ENCODE measurements at places on chromosomes 11 and 22.
A peak's percentile ranks its signal among the peaks of the same experiment; 100 is the strongest.

DNA sequence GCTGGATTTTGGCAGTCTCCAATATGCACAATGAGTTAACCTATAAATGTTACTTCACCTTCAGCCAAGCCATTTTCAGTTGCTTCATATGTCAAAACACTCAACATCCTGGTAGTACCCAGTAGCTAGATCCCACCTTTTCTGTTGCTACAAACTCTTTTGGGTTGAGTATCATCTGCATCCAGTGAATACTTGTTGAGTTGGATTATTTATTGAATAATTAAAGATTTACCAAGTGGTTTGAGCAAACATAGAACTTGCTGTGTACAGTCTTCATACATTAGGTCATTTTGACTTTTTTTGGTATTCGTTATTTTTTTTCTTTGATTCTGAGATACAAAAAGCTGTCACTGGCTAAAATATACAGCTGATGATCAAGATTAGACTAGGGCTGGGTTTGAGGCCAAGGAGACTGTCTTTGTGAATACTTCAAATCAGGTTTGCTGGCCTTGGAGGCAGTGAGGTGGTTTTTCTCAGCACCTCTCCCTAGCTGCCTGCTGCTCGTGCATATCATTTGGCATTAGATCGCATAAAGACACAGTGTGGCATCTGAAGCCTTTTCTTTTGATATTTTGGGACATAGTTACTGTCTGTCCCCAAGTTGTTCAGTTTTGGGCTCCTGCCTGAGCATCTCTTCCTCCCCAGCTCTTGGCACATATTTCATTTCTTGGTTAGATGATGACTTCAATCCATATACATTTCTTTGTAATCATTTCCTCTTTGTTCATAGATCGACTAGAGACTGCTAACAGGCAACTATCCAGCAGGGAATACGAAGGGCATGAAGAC is 62.8 kb downstream of the AMOTL1 start:
- no peak for DNase-seq

DNA sequence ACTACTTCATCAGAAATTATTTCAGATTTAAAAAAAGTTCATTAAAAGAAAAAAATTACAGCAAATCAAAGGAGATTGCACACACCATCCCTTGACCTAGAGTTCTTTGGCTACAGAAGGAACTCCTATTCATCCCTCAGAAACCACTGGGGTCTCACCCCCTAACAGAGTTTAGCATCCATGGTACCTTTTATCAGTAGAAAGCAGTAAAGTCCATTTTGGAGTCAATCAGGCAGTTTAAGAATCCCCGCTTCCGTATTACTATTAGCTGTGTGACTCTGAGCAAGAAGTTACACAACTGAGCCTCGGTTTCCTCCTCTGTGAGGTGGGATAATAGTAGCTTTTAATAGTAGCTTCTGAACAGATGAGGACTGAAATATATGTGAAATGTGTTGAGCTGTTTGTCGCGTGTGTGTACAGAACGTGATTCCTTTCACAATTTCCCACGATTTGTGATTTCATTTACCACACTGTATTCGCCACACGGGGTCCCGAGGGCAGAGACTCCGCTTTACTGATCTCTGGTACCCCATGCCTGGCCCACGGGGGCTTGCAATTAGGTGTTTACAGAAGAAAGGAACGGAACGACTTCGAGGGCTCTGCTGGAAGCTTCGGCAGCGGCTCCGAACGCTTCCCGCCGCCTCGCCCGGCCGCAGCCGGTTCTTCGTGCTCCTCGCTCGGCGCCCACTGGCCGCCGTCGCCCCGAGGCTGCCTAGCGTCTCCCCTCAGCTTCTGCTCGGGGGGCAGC is 72.5 kb upstream of the ZBED5 start:
- DNase-seq: peak; percentile 31

GRCh38 chr11:15852179-15852578 is 504.2 kb downstream of the SOX6 start:
- no peak for DNase-seq

DNA sequence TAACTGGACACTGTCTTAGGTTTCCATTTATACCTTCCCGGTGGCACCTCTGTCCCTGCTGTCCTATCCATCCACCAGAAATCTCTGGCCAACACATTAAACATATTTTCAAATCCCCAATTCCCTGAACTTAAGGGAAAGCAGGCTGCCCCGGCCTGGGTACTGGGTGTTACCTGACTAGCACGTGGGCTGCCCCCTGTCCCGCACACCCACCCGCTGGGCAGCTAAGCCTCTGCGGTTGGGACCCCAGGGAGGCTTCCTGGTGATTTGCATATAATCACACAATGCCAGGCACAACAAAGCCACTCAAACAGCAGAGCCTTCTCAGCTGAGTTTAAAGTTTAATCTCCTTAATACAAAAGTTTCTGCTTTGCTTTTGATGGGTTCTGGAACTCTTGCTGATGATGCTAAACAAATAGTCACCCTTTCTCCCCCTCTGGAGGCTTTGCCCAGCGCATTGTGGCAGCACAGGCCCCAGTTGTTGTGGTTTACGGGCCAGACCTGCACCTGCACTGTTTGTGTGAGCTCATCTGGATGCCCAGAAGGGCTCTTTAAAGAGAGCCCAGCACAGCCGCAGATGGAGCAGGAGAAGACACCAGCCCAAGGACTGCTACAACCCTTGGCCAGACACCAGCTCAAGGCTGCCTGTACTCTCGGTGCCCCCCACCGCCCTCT is 59.9 kb upstream of the POU2AF1 start:
- no peak for DNase-seq

- peak; percentile 53 for DNase-seq
Measured at GRCh38 chr11:61083601-61084147, 18.6 kb upstream of the CD5 start.

GRCh38 chr11:13669544-13670488 is 1.3 kb downstream of the FAR1 start:
- DNase-seq: no peak

DNA sequence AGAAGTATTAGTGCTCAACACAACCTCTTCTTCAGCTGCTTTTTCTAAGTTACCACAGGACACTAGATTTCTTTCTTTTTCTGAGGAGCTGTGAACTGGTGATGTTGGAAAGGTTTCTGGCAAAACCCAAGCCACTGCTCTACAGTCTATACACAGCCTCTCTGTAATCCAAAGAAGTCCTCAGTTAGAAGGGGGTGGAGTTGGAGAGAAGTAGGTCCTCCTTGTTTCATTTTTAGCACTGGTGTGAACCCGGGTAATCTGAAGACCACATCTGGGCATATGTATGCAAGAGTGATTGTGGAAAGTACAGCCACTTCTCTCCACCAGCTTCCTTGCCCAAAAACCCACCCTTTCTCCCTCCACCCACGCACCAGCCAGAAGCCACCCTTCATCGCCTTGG is 1168.1 kb downstream of the LRRC4C start:
- no peak for DNase-seq

DNA sequence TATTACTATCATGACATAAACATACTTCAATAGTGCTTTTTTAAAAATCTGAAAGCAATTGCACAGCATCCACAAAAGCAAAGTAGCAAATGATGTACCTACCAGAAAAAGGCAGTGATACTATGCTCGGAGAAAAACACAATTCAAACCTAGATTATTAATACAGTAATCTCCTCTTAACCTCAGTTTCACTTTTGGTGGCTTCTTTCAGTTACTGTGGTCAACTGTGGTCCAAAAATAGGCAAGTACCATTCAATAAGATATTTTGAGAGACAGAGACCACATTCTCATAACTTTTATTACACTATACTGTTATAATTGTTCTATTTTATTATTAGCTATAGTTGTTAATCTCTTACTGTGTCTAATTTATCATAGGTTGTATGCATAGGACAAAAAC is 20.8 kb downstream of the KCNA4 start:
- DNase-seq: no peak

DNA sequence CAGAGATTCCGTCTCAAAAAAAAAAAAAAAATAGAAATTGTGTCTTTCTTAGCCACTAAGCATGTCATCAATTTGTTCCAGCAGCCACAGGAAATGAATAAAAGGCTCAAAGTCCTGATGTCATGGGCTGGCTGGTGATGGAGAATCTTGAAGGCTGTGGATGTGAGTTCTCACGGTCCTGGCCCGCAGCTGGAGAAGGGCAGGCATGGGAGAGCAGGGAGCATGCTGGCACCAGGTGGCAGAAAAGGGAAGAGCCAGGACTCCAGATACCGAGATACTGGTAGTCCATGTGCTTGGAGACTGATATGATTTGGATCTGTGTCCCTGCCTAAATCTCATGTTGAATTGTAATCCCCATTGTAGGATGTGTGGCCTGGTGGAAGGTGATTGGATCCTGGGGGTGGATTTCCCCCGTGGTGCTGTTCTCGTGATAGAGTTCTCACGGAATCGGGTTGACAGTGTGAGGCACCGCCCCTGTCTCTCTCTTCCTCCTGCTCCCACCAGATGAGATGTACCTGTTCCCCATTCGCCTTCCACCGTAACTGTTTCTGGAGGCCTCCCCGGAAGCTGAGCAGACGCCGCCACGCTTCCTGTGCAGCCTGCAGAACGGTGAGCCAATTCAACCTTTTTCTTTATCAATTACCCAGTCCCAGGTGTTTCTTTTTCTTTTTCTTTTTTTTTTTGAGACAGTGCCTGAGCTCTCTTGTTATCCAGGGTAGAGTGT is 18.1 kb downstream of the MRGPRD start:
- no peak for DNase-seq

DNA sequence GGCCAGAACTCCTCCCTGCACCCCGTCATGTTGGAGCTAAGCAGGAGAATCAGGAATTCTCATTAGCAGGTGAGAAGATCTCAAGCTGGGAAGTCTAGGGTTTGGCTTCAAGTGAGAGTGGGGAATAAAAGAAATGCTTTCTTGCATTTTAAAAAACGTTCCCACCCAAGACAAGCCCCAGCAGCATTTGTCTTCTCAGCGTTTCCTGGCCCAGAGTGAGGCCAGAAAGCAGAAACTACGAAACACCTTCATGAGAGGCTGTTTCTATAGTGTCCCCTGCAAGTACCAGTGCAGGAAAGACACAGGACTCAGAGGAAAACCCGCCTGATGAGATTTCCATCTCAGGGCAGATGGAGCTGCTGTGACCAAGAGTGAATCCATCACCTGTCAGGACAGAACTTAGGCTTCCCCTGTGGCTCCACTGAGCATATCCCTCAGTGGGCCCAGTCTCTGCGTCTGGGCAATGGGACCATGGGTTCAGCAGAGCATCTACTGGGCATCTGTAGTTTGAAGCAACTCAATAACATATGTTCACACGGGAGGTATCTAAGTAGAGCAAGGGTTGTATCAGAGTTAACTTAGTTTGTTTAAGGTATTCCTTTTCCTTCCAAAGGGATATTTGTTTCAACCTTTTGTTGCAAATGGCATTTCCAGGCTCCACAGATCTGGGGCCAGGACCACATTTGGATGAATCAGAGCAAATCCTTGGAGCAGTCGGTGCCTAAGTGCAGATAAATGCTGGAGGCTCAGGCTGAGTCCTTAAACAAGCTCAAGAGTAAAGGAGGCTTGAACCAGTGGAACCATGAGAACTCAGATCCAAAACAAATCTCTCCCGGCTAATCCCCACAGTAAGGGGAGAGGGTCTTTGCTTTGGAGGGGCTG is 548.3 kb downstream of the MIAT start:
- DNase-seq: no peak

DNA sequence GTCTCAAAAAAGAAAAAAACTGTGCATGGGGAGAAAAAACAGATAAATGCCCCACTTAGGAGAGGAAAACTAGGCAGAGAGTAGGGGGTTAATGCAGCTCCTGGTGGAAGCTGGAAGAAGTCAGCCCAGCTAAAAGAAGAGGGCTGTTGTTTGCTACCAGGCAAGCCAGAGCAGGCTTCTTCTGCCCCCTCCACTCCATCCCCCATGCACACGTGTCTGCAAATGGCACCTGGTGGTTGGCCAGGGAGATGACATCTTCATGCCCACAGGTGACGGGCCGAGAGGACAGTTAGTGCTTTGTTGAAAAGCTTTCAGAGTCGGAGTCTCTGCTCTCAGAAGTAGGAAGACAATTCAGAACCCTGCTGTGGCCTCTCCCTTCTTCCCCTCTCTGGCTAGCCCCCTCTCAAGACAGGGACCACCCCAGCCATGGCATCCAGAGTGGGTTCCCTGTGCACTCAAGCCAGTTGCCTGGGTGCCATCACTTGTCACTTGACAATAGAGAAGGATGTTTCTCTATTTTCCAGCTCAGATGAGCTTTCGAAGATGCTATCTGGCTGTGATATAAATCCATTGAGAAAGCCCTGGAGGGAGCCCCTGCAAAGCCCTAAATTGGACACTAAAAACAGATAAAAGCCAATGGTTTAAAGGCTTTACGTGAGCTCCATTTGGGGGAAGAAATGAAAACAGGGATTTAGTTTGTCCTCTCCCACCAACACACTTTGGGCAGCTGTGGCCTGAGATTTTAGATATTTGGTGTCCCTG is 142.0 kb downstream of the TRIM29 start:
- DNase-seq: no peak

DNA sequence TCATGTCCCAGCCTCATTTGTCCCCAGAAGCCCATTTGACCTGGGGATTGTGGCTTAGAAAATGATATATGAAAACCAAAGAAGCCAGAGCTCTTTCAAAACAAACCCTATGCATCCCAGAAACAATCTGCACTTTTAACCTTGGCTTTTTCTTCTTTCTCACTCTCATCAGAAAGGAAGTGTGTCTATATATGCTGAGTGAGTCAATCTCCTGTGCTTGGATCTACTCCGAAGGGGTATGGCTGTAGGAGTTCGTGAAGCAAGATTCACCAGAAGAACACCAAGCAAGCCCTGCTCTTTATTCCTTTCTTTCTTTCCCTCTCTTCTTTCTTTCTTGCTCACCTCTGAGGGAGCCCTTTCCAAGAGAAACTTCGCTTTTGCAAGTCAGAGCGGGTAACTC is 636 bp downstream of the PAMR1 start:
- DNase-seq: no peak

DNA sequence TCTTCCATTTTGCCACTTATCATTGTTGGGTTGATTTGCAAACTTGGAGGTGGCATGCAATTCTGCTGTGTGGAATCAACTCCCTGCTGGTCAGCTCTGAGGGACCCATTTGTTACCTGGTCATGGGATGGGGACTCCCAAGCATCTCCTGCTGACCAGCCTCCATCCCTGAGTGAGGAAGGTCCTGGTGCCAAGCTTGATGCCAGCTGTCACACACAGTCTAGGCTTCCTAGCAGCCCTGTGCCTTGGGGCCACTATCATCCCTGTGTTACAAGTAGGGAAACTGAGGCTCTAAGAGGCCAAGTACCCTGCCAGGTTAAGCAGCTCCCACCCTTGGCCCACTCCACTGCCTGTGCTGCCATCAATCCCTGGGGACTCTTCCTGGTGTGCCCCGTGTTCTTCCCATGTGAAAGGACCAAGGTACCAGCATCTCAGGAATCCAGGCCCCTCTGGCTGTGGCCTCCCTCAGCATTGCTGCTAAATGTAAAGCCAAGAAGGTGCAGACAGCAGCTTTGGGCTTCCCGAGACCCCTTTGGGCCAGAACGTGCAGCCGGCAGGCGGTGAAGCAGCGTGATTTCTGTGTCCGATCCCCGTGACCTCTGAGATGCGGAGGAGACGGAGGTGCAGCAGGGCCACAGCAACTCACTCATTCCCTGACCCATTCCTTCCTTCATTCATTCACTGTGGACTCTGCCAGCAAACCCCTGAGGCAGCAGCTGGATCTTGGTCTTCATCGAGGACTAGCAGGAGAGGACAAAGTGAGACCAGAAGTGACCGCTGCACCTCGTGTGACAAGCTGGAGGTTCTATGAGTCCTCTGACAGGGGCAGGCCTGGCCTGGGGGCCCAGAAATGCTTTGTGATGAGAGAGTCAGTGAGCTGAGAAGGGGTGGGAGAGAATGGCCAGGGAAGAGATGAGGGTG is 49.7 kb downstream of the MYEOV start:
- DNase-seq: peak; percentile 2

GRCh38 chr11:84437071-84437980 is 1151.2 kb upstream of the CCDC90B start:
- DNase-seq: no peak

- no peak for DNase-seq
Measured at GRCh38 chr22:39989633-39990032, 5.1 kb upstream of the FAM83F start.

- DNase-seq: no peak
Measured at GRCh38 chr11:10476342-10476741, 21.3 kb downstream of the AMPD3 start.
